LHCN-M2 (cell line): ENCODE measurements at places on chromosomes 5 and 9. TPM values are rescaled to one million over a fixed set of nuclear protein-coding genes. Genes with fewer than 3 reads are reported as not detected.

NAIP gene
- 0.80 and 1.2 TPM in 2 replicates for total RNA-seq

NTNG2 gene
- total RNA-seq: 2.2 and 2.4 TPM in 2 replicates

DNA sequence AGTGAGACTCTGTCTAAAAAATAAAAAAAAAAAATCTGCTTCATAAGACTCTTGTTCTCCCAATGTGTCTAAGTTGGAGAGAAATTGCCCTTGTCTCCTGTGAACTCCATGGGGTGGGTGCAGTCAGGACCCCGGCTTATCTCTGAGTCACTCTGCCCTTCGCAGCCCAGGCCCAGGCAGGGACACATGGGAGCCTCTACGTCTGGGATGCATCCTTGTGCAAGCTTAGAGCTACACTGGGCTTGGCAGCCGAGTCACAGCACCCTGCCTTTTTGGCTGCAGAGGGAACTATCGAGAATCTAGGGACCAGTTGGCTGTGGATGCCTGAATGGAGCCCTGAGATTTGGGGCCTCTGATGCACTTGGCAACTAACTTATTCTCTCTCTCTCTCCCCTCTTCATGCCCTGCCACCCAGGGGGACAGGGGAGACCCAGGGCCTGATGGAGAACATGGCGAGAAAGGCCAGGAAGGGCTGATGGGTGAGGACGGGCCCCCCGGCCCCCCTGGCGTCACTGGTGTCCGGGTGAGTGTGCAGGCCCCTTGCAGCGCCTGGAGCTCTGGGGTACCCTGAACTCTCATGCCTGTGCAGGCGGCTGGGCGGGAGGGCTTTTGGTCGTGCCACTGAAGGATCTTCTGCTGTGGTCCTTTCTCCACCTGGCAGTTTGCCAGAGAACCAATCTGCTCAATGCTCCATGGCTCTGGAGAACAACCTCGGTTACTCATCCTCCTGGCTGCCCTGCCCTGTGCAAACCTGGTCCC is 47.5 kb upstream of the ORM1 start:
- DNase-seq: no peak

DNA sequence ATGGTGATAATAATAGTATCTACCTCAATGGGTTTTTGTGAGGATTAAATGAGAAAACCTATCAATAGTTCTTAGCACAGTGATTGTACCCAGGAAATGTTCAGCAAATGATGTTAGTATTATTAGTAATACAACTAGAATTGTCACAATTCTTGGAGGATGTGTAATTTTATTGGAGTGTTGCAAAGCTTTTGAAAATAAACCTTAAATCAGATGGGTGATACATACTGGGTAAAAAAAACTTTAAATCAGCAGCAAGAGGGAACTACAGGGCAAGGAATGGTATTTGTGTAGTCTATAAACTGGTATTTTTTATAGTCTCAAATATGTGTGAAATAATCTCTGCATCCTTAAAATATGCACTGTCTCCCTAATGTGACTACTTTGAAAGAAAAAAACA is 371.6 kb downstream of the PIK3R1 start:
- no peak for DNase-seq

- no peak for DNase-seq
Measured at GRCh38 chr5:154483654-154484392, 5.8 kb upstream of the HAND1 start.

GRCh38 chr5:7683753-7684152 is 167.2 kb downstream of the CFAP90 start:
- DNase-seq: no peak

DNA sequence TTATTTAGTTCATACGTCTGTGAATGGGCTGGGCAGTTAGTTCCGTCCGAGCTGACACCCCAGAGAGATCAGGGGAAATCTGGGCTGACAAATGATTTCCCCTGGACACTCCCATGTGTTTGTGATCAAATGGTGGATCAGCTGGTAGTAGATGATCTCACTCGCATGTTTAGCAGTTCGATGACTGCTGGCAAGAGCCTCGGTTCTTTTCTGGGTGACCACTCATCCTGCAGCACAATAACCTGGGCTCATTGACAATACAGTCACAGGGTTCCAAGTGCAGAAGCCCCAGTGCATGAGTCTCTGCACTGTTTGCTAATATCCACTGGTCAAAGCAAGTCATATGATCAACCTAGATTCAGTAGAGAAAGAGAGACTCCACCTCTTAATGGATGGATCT is 155.9 kb downstream of the NR2F1-AS1 start:
- DNase-seq: no peak

DNA sequence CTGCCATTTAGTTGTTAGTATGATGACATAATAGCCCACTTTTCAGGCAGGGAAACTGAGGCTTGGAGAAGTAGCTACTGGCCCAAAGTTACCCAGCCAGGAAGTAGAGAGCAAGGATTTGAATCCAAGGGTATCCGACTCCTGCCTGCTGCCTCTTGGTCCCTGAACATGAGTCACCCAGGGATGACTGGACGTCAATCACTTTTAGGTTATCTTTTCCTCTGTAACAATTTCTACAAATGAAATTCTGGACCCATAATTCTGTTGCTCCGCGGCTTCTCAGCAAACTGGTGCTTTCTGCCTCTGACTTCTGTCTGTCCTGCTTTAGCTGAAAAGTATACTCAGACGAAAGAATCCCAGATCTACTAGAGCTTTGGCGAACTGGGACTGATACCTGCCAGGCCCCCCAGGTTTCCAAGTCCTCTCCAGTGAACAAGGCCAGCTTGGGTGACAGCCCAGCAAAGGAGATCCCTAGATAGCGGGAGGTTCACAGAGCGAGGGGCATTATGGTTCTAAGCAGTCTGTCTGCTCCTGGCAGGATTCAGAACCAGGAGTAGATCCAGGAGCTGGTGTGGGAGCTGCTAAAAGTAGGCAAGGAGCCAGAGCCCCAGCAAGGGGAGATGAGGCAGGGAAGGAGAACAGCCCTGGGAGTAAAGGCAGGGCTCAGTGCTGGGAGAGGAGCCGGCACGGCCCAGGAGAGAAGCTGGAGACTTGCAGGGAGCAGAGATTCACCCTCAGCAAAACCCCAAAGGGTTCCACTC is 20.6 kb downstream of the OLFML2A start:
- no peak for DNase-seq

DNA sequence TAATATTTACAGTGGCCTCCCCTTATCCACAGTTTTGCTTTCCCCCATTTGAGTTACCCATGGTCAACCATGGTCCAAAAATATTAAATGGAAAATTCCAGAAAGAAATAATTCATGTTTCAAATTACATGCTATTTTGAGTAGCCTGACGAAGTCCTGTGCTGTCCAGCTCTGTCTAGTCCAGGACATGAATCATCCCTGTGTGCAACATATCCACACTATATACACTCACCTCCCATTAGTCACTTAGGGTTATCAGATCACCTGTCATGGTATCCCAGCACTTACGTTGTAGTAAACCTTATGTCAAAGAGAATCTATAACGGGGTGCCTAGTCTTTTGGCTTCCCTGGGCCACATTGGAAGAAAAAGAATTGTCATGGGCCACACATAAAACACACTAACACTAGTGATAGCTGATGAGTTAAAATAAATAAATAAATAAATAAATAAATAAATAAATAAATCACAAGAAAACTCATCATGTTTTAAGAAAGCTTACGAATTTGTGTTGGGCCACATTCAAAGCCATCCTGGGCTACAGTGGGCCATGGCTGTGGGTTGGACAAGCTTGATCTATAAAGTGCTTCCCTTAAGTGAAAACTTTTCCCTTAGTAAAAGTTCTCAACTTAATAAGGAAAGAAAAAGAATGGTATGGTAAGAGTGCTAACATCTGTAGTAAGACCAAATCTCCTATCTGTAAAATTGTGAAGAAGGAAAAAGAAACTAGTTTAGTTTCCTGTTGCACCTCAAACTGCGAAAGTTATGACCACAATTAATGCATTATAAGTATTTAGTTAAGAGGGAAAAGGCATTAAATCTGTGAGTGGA is 15.9 kb upstream of the OMD start:
- DNase-seq: peak; percentile 86

- DNase-seq: no peak
Measured at GRCh38 chr5:101677961-101678360, 618.1 kb downstream of the SLCO4C1 start.

DNA sequence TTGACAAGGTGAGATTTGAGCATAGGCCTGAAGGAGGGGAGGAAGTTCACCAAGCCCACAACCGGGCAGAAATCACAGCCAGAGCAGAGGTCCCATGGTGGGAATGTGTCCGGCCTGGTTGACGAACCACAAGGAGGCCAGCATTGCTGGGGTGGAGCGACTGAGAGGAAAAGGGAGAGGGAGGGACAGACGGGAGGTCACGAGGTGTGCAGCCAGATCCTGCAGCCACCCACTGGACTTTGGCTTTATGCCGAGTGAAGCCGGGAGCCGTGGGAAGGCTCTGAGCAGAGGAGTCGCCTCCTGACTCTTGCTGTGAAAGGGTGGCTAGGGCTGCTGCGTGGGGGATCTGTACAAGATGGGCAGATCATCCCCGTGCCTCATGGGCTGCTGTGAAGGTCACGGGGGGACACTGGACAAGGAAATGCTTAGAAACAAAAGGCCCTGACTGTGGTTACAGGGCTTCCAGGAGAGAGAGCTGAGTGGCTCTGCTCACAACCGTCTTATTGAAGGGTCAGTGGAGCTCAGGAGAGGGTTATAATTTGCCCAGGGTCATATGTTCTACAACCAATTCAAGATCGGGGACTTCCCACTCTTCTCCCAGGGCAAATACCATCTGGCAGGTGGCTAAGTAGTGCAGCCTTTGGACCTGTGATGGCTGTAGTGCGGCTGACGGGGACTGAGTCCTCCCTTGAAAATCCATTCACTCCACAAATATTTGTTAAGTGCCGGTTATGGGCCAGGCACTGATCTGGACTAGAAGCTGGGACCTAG is 15.6 kb upstream of the CD74 start:
- DNase-seq: no peak

DNA sequence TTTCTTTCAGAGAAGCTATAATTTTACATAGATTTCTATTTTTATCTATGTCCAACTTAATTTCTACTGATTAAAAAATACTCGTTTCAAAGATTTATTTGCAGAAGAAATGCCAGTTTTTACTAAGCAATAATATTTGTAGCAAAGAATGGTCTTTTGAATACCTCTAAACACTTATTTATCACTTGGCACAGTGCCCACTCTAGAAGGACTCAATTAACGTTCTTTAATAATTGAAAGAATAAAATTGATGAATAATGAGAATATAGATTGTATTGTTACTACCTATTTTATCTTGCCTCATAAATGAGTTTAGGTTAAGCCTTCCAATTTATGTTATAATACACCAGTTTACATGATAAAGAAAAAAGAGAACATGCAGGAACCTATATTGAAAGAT is 889.7 kb upstream of the CDH9 start:
- no peak for DNase-seq

DNA sequence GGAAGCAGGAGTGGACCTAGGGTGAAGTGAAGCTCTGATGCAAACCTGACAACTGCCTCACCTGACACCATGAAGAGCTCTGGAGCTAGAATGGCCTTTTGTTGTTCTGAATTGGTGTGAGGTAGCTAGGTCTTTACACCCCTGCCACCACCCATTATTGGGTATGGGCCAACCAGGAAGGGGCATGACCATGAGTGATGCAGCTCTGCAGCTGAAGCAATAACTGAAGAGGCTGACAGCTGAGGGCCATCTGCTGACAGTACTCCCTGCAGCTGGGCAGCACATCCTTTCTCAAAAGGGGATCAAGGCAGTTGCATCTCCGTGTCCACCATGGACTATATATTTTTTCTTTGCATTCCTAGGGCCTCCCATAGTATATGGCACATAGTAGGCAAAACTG is 87.0 kb upstream of the TLE1 start:
- peak; percentile 82 for DNase-seq

- DNase-seq: no peak
Measured at GRCh38 chr5:78841767-78842166, 143.3 kb downstream of the ARSB start.

- DNase-seq: no peak
Measured at GRCh38 chr9:35271637-35272036, 109.8 kb downstream of the UNC13B start.

DNA sequence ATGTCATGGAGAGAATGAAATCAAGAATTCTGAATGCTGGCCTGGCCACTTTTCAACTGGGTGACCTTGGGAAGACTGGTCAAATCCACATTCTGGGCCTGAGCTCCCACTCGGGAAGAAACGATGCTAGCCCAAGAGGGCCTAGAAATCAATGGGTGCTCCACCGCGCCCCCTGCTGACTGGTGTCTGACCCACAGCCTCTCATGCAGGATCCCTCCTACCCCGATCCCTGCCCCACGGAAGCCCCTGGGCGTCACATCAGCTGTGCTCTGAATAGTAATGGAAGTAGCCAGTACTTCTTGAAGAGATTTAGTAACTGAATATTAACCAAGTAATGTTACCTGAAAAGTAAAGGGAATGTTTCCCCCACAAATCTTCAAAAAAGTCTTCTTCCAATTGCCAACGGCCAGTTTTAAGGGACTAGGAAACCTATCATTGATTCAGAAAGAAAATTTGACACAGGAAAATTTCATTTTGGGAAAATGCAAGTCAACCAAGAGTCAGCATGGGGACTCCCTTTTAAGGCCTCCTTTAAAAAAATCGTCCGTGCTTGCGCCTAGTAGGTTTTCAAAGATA is 43.9 kb downstream of the CRB2 start:
- no peak for DNase-seq

DNA sequence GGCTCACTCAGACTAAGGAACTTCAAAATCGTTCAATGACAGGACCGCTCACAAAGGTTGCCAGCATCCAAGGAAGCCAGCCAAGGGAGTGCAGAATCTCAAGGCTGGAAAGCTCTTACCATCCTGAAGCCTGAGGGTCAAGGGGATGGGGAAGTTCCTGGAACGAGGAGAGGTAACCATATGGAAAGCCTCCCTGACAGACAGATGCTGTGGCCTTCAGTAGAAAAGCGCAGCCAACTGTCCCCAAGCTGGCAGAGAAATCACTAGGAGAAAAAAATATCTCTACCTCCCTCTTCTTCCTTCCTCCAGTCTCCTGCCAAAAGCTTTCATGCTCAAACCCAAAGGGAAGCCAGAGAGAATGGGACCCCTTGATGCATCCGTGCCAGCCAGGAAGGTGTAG is 90.5 kb upstream of the RANBP3L start:
- no peak for DNase-seq

DNA sequence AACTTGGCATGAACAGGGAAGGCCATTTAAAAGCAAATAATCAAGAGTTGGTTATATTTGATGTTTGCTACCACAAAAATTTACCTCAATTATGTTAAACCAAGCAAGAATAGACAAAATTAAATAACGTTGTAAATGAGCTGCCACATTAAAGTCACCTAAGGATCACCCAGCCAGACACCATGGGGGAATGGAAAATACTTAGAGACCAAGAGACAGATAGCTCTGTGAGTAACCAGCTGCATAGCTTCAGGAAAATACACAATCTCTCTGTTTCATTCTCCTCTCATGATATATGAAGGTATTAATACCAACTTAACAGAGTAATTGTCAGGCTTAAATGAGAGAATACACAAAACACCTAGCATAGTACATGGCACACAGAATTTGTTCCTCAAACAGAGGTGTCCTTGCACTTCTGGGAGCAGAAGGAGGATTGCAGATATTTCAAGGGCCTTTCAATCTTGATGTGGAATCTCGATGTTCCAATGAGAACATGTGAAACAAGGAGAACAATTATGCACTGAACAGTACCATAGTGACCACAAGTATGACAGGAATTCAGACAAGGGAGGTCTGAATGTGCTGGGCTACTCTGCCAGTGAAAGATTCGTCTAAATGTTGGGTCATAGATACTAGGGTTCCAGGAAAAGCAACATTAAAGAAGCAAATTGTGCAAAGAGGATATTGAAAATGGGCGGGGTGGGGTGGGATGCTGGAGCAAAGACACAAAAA is 18.6 kb downstream of the JAKMIP2 start:
- peak; percentile 36 for DNase-seq
